T-helper 17 cell (primary cell): ENCODE measurements at places on chromosomes 7 and 10.

DNA sequence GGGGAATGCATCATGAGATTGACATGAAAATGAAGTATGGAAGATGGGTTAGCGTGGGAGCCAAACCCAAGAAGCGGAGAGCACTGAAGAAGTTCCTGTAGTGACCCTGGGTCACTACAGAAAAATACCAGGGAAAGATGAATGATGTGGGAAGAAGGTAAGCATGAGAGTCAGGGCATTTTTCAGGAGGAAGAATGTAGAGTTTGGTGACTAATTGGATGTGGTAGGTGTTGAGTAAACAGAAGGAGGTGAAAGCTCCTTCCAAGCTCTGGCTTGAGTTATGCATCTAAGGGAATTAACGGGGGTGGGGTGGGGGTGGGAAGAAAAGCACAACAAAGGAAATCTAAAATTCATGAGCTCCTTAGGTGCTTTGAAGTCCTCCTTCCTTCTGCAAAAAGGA, 238.1 kb upstream of the AOAH start:
- DNase-seq = no peak

DNA sequence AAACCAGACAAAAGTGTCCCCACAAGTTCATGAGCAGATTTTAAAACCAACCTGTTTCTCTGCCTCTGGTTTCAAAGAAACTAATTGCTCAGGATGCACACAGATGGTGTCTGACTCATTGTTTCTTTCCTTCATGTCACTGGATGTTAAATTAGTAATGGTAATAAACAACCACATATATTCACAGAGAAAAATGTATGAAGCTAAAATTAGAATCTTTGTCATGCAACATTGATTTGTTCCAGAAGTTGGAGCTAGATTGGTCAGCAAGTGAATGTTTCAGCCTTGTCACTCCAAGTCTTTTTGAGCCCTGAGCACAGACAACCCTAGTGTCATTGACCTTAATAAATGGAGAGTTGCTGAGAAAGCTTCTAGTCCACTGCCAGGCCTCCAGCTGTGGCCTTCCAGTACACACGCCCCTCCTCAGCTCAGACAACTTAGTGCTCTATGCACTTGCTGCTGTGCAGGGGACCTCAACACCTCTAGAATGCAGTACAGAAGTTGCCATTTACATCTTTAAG, 175.9 kb downstream of the CCDC71L start:
- DNase-seq = no peak

- DNase-seq = no peak
Measured at GRCh38 chr10:4982764-4983226, 19.6 kb downstream of the AKR1C1 start.

DNA sequence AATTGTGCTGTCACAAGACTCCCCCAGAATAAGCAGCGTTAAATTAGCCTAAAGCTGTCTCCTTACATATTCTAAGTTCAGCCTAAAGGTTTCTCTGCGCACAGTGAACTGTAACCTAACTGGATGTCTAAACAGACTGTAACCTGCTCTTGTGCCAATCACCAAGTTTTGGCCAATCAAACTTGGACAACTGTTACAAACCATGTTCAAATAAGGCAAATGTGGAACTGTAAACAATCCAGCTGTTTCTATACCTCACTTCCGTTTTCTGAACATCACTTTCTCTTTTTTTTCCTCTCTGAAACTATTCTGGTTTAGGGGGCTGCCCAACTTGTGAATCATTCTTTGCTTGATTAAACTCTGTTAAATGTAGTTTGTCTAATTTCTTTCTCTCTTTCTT, 252.2 kb upstream of the HABP2 start:
- no peak for DNase-seq

- no peak for DNase-seq
Measured at GRCh38 chr7:93245525-93246432, 13.6 kb downstream of the VPS50 start.

GRCh38 chr10:62162261-62162981, 106.2 kb downstream of the RTKN2 start:
- no peak for DNase-seq

- DNase-seq = no peak
Measured at GRCh38 chr7:8434290-8435002, 1.0 kb downstream of the NXPH1 start.

GRCh38 chr7:22444181-22444971, 55.6 kb downstream of the STEAP1B start:
- DNase-seq = no peak

DNA sequence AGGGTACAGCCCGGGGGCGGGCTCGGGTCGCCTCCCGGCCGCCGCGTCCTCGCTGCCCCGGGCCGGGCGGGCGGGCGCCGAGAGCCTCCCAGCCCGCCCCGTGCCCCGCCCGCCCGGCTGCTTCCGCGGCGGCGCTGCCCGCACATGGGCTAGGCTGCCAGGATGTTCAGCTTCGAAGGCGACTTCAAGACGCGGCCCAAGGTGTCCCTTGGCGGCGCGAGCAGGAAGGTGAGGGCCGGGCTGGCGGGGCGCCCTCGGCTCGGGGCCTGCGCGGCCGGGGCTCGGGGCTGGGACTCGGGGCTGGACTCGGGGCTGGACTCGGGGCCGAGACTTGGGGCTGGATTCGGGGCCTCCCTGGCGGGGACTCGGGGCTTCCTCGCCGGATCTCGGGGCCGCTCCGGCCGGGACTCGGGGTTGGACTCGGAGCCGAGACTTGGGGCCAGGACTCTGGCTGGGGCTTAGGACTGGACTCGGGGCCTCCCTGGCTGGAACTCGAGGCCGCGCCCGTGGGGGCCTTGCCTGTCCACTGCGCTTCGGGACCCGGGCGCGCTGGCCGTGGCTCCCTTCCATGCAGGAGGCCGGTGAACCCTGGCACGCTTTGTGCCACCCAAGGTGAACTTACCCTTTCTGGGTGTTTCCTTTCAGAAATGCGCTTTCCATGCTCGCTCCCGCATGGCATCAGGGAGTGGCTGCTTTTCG, 534 bp downstream of the UBE3C start:
- DNase-seq = peak; percentile 67

- no peak for DNase-seq
Measured at GRCh38 chr7:44057181-44057848, 8.1 kb downstream of the PGAM2 start.

- no peak for DNase-seq
Measured at GRCh38 chr7:36305226-36305625, 84.4 kb upstream of the ANLN start.

DNA sequence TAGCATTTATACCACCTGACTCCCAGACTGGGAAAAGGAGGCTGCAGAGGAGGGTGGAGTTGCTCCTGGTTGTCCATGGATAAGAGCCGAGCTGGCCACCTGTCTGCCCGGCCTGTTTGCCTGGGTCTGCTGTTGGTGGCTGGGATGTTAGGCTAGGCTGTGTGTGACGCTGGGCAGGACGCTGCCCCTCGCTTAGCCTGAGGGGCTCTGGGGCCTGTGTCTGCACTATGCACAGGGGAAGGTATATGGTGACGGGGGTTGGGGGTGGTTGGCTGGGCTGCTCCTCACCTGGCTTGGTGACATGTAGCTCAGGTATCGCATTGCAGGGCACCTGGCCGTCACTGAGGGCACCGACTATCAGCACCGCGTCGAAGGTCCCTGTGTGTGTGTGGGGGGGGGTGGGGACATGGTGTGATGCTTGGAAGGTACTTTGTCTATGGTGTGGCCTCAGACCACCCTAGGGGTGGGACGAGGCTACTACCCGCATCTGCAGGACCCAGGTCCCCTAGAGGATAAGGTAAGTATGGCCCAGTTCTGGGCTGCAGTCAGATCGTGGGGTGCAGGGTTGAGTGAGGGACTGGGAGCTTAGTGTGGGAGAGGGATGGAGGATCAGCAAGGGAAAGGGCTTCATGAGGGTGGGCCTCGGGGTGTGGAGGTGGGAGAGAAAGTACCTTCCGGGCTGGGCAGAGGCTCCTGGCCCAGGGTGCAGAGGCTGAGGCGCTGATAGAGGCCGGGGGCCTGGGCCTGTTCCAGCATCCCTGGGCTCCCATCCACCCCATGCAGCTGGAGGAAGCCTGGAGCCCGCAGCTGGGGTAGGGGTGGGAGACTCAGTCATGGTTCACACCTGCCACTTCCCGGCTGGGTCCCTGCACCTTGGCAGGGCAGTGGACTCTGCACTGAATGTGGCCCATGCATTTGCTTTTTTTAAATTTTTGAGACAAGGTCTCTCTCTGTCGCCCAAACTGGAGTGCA, 2.3 kb downstream of the METTL27 start:
- DNase-seq = no peak

DNA sequence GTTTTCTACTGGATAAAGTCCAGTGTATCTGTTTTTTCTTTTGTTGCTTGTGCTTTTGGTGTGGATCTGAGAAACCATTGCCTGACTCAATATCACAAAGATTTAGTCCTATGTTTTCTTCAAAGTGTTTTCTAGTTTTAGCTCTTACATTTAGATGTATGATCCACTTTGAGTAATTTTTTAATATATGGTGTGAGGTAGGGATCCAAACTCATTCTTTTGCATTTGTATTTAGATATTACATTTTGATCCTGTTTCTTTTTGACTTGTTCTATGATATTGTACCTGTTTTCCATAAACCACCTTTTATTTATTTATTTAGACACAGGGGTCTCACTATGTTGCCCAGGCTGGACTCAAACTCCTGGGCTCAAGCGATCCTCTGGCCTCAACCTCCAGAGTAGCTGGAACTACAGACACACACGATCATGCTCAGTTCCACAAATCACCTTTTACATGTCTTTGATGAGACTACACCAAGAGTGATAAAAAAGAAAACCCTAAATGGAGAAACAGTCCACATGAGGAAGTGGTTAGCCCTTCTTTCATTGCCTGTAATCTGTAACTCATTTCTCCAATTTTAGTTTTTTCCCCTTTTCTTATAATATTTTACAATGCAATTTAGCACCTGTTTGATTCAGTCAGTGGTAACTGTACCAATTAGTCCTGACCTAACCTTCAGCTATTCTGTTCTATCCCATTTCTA, 86.0 kb downstream of the SLC37A3 start:
- DNase-seq = no peak

DNA sequence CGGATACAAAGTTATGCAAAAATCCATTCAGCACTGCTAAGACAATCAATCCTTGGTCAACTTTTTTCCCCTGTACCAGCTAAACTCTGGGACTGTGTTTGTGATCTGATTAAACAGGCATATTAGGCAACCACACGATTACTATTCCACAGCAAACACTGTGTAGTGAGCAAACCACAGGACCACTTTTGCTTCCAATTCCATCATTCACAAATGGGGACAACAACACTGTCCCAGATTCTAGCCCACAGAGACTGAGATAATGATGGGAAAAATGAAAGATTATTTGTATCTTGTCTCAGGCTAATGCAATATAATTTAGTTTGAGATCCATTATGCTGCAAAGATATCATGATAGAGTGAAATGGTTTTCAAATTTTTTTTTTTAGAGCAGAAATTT, 163.7 kb upstream of the AOAH start:
- DNase-seq = no peak

DNA sequence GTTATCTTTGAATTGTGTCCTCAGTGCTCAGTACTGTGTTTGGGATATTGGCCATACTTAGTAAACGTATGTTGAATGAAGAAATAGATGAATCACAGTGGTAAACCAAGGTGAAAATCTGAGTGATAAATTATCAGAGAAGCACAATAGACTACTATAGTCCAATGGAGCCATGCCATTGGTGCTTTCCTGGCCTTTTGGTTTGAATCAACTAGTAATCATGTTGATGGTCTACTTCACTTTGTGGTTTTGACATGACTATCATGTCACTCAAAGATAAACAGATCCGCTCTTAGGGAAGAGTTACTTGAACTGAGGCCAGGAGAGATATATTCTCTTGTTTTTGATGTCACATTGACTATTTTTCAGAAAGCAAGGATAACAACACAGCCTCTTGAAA, 86.1 kb upstream of the IGFBP3 start:
- no peak for DNase-seq

GRCh38 chr10:86773498-86773897, 17.1 kb downstream of the BMPR1A start:
- no peak for DNase-seq

GRCh38 chr7:101779267-101779666, 38.2 kb upstream of the CUX1 start:
- DNase-seq = no peak

GRCh38 chr7:127550247-127550646, 35.1 kb downstream of the GCC1 start:
- DNase-seq = no peak

DNA sequence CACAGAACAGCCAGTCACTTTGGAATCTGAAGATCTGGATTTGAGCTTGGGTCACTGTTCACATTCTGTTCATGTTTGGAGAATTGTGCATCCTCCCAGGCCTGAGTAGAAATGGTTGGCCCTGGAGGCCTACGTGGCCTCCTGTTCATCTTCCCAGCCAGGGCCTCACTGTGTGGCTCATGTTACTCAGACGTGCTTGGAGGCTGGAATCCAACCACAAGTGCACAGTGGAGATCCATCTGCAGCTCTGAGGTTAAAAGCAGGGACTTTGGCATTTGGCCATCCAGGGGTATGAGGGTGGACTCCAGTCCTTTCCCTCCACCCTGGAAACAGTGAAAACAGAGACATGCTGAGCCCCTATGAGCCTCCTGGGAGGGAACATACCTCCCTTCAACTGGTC, 709.0 kb upstream of the IGFBP3 start:
- DNase-seq = no peak

DNA sequence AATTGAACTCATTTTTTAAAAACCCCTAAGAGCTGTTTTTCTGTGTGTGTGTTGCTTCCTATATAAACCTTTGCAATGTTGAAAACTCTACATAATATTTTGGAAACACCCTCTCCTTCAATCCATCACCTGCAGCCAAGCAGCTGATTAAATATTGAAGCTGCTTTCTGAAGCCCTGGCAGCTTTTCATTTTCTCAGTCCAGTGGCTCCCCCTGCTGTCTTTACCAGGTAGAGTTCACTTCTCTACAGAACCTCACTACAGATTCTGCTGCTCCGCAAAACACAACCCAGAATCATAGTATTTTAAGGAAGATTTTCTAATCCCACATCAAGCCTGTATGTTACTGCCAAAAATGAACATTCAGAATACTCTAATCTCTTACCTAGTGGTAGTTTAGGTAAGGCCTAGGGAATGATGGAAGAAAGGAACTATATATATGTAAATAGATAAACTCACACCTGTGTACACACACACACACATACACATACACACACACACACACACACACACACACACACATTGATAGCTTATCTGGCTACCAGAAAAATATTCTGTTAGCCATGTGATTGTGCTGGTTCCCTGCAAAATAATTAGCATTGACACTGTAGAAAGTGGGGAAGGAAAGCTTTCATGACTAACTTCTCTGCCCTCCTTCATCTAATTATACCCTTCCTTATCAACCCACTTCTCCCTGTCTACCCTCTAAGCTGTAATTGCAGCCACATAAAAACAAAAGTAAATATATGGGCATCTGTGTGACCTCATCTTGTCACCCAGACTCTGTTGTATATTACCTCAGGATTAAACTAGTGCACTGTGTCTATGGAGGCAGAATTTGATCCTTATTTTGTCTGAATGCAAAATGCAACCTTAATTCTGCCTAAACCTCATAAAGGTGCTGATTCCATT, 229.5 kb upstream of the FZD1 start:
- no peak for DNase-seq
